ENCODE measurements at places on chromosomes 2 and 18.

DNA sequence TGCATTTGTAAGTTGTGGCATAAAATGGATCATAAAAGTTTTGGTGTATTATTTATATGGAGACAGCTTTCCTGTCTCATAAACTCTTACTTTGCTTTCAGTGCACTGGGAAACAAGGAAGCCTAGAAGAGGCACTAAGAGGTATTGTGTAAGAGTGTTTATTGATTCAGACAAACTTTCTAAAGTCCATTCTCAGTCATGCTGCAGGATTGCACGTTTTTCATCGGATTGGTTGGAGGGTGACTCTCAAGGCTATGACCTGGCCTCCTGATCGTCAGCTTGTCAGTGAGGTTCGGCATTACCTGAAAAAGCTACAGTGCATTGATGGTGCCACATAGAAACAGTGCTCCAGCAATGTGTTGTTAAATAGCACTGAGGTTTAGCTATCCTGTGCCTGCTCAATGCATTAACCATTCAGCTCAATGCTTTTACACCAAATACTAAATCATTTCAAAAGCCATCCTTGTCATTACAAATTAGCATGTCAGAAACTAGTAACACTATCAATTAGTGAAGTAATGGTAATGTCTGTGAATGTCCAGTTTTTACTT is 545.5 kb downstream of the CBLN2 start:
- DNase-seq: no peak

- no peak for DNase-seq
These were observed 70.9 kb upstream of the LGALSL start for GRCh38 chr2:64383016-64383591.

DNA sequence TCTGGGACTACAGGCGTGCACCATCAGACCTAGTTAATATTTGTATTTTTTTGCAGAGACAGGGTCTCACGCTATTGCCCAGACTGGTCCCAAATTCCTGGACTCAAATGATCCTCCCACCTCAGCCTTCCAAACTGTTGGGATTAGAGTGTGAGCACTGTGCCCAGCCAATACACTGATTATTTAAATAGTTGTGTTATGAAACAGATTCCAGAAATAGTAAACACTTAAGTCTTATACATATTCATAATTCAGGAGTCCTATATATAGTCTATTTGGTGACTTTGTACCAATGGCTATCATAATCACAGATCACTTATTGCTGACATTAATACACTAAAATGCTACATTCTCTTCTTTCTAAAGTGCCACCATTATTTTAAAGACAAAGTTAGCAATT is 12.8 kb downstream of the NFU1 start:
- DNase-seq: no peak

DNA sequence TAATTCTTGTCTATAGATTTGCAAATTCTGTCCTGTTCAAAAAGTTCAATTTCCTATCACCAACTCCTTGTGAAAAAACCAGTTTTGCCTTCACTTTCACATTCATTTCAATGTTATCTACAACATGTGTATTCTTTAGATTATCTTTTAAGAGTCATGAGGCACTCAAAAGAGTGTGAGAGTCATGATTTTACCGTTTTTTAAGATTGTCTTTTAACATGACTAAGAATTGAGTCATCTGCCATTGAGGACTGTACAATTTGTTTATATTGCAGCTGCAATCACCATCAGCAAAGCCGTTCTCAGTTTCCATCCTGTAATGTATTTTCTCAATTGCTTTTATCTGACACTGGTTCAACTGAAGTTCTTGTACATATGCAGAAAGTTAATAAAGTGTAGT is 275.8 kb downstream of the LNPK start:
- no peak for DNase-seq

GRCh38 chr2:71220743-71221142 is 6.2 kb downstream of the PAIP2B start:
- DNase-seq: no peak

DNA sequence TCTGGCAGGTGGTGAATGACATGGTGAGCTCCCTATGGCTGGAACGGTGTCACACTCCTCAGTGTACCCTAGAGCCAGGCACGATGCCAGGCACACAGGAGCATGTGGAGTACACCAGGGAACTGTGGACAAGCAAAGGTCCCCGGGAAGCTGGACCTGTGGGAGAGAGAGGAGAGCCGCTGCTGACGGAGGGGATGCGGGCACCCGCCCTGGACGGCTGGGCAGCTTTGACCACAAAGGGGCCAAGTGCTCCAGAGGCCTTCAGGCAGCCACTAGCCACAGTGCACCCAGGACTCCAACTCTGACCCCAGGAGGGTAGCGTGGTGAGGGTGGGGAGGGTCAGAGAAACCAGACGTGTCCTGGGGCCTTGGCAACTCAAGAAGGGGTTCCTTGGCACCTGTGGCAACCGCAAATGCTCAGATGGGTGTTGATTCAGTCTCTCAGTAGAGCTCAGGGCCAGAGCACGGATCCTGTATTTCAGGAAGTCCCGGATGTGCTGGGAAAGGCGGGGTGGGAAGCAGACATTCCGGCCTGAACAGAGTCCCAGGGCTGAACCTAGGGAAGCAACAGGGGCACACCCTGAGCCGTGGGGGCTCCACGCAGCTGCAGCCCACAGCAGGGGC is 2.3 kb upstream of the MAB21L4 start:
- no peak for DNase-seq

DNA sequence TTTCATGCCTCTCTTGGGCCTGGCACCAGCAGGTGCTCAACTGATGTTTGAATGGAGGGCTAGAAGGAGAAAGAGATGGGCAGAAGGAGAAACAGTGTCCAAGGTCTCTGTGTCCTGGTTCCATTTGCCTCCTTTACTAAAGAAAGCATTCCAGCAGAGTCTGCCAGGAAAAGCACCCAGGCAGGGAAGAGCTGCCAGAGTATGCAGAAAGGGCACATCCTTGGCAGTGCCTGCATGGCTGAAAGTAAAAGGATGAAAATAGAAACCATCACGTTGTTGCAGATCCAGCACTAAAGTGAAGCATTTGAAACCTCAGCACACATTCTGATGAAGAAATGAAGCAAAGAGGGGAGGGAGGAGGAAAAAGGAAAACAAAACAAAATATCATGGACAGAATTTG is 142.2 kb downstream of the ESCO1 start:
- DNase-seq: no peak

DNA sequence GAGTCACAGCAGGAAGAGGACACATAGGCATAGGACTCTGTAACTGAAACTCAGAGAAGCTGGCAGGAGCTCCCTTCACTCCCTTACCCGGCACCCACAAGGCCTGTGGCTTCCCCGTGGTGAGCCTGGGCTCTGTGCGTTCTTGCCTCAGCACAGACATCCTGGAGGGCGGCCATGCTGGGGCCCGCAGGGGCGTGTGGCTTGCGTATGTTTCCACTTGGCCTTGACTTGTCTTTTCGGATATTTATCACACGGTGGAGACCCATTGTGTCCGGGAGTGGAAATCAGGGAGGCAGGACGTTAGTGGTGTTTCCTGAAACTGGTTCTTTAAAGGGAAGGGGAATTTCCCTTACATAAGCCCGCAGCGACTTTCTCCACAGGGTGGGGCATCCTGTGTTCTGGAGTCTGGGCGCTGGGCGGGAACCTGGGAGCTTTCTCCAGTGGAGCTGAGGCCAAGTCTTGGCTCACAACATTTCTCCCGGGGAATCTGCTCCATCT is 49.9 kb upstream of the EML6 start:
- peak; percentile 50 for DNase-seq

GRCh38 chr18:63085611-63086010 is 234.0 kb downstream of the BCL2 start:
- no peak for DNase-seq

GRCh38 chr2:195382186-195382585 is 274.8 kb upstream of the SLC39A10 start:
- no peak for DNase-seq

GRCh38 chr2:101492936-101493473 is 18.1 kb upstream of the RFX8 start:
- no peak for DNase-seq

Measured in GM13976 (cell line).